ENCODE measurements at places on chromosomes 12 and 14. TPM values are rescaled to one million over a fixed set of nuclear protein-coding genes. Genes with fewer than 3 reads are reported as not detected.

GRCh38 chr12:76313299-76313698 lies 34.9 kb downstream of the BBS10 start:
- DNase-seq: no peak

DNA sequence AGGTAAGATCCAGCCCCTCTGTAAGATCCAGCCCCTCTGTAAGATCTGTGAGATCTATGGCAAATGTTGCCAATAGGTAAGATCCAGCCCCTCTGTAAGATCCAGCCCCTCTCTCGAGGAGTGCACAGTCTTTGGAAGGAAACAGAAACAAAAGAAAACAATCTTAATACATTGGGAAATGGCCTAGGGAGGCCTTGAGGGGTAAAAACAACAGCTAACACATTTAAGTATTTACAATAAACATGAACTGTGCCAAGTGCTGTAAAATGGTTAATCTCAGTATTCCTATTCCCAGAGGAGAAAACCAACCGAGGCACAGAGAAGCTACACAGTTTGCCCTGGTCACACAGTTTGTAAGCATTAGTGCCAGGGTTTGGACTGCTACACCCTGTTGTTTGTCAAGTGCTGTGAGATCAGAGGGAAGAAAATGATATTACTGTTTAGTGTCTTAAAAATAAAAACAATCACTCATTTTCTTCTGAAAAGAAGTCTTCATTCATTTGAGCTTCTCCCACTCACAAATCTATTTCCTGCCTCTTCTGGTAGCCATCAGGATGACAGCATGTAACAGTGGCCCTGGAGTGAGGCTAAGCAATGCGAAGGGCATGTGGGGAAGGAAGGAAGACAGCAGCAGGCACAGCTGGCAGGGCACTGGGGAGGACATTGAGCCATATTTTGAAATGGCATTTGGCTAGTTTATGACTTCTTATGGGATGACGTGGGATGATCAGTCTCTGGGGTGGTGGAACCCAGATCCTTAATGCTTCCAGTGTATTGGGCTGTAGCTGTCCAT lies 118.7 kb upstream of the PTPRQ start:
- DNase-seq: no peak

DNA sequence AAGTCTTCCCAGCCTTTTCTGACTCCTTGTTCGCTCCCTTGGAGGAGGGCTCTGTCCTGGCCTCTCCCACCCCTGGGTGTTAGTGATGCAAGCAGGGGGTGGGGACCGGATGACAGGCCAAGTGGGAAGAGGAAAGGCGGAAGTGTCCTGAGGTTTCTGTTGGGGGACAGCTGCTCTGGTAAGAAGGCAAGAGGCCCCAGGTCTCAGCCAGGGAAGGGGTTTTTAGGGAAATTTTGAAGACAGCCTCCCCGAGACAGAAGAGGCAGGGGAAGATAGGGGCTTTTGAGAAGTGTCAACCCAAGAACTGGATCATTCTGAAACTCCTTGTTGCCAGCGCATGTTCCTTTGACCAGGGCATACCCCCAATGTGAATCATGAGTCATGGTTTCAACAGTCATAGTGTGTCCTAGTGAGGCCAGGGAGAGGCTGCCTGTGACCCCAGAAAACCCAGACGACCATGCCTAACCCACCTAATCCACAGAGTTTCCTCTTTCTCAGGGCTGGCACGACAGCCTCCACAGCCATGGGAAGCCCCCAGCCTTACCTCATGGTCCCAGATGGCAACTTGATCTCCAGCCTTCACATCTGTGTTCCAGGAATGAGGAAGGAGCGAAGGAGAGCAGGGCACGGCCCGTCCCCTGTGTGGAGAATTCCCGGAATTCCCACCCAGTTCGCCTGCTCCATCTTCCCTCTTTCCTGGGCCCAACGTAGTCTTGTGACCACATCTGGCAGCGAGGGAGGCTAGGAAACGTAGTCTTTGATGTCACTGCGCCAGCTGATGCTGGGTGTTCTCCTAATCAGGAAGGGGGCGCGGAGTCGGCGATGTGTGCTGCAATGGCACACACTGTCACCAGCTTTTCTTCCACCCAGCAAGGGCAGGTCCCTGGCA lies 4.9 kb upstream of the GPR132 start:
- no peak for DNase-seq

GRCh38 chr12:108479364-108480070 lies 35.6 kb upstream of the FICD start:
- no peak for DNase-seq

DNA sequence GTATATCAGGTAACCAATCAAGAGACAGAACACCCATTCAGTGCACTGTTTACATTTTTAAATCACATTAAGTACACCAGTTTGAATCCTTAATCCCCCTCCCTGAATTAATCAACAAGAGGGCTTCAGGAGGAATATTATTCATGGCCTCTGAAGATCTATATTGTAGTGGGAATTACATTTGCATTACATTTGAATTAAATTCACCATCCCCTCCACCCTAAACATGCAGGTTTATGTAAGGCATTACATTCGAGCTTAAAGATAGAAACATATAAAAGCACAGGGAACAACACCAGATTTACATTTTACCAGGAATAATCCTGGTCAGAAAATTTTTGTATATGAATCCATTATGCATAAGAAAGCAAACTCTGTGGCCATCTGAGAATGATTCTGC lies 197.8 kb upstream of the KITLG start:
- DNase-seq: no peak

- DNase-seq: no peak
Measured at GRCh38 chr12:2722806-2723205, 72.0 kb upstream of the FKBP4 start.

DNA sequence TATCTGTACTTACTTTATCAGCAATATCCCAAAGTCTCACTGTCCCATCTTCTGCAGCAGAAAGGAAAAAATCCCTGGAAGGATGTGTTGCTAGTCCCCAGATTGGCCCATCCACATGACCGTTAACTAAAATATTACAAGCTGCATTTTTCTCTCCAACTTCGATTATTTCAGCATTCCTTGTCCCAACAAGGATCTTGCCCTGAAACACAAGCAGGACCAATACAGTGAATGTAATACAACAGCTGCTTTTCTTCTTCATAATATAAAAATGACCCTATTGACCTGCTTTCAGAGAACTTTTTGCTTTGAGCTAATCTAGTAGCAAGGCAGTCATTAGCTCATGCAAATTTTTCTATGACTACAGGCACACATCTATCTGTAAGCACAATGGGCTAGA lies 58.3 kb downstream of the ZC3H14 start:
- no peak for DNase-seq

GRCh38 chr12:4307593-4308333 lies 13.2 kb upstream of the TIGAR start:
- DNase-seq: peak; percentile 87

DNA sequence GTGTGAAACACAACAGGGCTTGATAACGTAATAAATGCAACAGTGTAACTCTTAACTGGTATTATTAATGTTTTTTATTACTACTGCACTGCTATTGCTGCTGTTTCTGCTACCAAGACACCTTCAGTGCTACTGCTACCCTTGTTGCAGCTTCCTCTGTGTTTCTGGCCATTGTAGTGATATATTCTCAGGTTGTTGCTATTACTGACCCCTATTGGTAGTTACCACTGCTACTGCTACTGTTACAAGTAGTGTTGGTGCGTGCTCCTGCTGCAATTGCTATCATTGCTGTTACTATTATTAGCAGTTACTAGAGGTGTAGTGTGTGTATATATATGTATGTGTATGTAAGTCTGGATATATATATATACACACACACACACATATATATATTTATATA lies 87.2 kb upstream of the PTPRB start:
- peak; percentile 48 for DNase-seq

GRCh38 chr14:96243785-96244184 lies 12.2 kb upstream of the BDKRB1 start:
- DNase-seq: no peak

GRCh38 chr14:103031566-103031911 lies 25.8 kb downstream of the CDC42BPB start:
- DNase-seq: no peak

GRCh38 chr14:64762044-64763034 lies 58.1 kb downstream of the PLEKHG3 start:
- peak; percentile 51 for DNase-seq

Gene TGM1
- 0.20 TPM for total RNA-seq

Gene KLHDC2
- total RNA-seq: 63.0 TPM

Gene MPHOSPH9
- total RNA-seq: 27.8 TPM

Gene TSPAN19
- total RNA-seq: under 0.01 TPM

Gene DNAJC22
- total RNA-seq: 0.87 TPM

Gene KRT82
- total RNA-seq: not detected
